ENCODE measurements at places on chromosomes 4 and X.

DNA sequence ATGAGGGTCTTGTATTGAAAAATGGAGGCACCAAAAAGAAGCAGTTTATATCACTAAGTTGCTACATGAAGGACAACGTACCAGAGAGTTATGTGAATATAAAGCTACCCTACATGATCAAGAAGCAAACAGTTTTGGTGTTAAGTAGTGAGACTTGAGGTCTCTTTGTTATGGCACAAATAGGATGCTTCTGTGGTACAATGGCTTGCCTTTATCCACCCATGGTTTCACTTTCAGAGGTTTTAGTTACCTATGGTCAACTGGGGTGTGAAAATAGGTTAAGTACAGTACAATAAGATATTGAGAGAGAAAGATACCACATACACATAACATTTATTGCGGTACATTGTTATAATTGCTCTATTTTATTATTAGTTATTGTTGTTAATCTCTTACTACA is 229.2 kb upstream of the SLIT2 start:
- no peak for DNase-seq

DNA sequence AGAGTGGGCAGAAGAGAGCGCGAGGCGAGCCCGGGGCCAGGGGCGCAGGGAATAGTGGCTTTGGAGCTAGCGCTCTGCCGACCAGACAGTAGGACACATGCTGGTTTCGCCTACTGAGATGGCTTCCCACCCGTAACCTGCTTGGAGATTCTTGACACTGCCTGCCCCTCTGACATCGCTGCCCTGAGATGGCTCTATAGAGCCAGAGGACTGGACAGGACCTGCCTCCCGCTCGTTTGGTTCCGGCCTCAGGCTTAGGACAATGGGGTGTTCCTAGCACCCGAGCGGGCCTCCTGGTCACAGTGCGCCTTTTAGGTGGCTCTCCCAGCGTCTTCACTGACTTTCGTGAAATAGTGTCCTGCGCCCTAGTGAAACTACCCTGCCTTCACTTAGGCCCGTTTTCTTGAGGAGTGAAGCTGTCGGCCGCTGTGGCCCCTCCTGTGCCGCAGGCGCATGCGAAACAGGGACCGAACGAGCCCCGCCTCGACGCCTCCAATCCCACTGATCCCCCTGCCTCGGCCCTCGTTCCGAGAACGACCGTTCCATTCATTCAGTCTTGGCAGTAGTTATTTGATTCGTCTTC is 608 bp downstream of the TAF1 start:
- no peak for DNase-seq

- peak; percentile 42 for DNase-seq
Measured at GRCh38 chr4:152112887-152113286, 352.1 kb upstream of the GATB start.

DNA sequence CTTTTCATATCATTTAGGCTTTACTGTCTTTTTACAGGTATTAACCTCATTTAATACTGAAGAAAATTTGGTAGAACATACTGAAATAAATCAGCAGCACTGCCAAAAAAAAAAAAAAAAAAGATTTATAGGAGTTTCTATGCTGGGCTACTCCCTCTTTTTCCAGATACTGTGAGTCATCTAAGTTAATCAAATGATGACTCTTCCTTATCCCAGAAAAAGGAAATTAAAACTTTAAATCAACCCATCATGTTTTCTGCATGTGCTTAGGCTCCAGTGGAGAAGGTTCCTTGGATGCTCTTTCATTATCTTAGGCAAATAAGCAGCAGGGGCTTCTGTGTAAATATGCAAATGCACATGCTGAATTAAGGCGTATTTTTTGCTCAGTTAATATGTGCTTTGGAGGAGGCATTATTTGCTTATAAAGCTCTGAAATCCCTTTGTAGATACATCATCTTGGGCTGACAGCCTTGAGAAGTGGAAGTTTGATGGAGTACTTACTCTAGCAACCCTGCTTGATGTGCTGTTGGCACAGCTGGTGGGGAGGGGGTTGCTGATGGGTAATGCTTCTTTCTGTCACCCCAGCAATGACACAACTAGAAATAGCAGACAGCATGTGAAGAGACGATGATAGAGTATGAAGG is 136.1 kb downstream of the C4orf33 start:
- DNase-seq: no peak

DNA sequence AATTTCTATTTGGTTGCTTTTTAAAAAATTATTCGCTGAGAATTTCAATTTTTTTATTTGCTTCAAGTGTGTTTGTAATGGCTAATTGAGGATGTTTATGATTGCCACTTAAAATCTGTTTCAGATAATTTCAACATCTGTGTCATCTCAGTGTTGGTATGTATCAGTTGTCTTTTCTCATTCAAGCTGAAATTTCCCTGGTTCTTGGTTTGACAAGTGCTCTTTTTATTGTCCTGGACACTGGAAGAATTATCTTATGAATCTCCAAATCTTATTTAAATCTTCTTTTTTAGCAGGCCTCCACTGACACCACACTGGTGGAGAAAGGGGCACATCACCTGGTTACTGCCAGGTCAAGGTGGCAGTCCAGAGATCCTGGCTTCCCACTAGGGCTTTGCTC is 21.5 kb downstream of the CHST7 start:
- DNase-seq: no peak

DNA sequence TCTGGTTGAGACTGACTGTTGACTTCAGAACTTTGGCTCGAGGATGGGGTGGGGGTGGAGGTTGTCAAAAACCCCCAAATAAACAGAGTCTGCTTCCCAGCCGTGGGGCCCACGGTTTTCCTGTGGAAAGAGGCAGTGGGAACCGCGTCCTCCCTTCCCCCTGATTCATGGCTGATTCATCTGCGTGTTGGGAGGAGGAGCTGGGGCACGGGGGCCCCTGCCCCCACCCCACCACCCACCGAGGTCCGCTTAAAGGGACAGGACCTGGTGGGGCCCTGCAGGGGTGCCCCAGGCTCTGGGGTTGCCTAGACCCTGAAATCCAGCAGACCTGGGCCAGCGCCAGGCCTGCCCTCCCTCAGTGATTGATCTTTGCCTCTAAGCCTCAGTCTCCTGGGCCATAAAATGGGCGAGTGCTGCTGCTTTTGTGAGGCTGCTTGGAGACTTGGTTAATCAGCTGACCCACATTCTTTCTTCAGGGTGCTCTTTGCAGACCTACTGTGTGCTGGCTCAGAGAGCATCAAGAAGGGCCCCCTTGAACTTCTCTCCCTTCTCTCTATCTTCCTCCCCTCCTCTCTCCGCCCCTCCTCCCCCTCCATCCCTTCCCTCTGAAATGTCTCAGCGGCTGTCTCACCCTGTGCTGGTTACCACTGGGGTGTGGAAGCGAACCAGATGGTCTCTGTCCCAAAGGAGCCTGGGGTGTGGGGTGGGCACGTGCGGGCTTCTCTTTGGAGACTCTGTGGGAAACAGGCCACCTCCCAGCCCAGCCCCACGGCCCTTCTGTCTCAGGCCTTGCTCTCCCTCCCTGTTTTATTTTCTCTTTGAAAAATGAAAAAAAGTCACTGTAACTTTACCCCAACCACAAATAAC is 9.1 kb downstream of the HTRA3 start:
- no peak for DNase-seq

GRCh38 chr4:3201718-3202702 is 46.9 kb upstream of the MSANTD1 start:
- peak; percentile 30 for DNase-seq

DNA sequence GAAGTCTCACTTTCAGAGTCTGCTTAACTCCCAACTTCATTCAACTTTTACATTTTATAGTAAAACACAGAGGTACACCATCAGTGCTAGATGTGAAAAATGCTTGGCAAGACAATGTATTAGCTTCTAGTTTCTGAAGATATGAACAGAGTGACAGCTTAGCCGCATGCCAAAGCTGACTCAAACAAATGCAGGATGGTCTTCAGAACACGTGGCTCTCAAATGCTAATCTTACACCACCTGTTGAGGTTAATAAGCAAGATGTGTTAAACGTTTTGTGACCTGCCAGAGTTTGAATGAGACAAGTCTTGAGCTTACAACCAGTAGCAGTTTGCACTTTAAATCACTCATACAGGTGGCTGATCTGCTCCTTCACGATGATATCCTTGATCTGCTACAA is 18.9 kb upstream of the GPM6B start:
- no peak for DNase-seq

DNA sequence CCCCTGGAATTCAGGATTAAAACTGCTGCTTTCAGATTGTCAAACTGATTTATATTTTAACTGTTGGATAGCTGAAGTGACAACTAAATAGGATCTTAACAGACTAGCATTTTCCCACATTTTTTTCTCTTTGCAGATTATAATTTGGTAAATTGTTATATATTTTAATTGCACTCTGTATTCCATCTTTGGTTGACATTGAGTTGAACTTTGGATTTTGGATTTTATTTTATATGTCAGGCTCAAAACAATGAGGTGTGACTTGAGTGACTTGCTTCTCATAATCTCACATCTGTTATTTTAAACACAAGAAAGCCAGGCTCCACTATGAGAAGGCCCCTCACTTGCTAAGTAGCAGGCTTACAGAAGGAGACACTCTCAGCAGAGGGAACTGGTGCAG is 38.1 kb downstream of the NAA11 start:
- DNase-seq: no peak

DNA sequence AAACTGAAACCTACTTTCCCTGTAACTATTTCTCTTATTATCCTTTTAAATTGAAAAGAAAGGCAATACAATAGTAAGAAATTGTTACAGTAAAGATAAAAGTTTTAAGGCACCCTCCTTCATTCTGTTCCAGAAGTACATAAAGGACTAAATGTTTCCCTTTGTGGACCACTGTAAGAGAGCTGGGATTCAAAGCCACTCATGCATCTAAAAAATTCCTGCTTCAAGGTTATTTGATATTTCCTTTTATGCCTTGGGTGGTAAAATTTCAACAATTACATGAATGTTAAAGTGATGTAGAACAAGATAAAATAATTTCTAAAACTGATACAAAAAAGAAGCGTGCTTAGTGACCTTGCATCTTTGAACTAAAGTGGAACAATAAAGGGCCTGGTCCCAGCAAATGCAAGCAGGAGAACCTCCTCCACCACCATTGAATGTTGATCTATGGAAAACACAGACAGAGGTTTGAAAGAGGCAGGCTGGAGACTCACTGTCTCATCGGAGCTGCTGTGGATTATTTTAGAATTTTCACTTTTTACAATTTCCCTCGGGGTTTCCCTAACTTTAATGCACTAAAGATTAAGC is 42.3 kb upstream of the PRSS12 start:
- no peak for DNase-seq

- DNase-seq: no peak
Measured at GRCh38 chr4:183986291-183986970, 81.3 kb downstream of the STOX2 start.

- no peak for DNase-seq
Measured at GRCh38 chr4:42683393-42683792, 26.5 kb upstream of the ATP8A1 start.

- no peak for DNase-seq
Measured at GRCh38 chr4:119046263-119046662, 89.4 kb upstream of the MYOZ2 start.
